ENCODE measurements at places on chromosomes 11 and 22.

- peaks cover 8% of the 10 kb centered on the region for H3K27me3 ChIP-seq
- H3K27ac ChIP-seq: no peak overlapping the region
- no peaks in the 10 kb centered on the region for H3K36me3 ChIP-seq
- H3K4me3 ChIP-seq: no peak overlapping the region
These were observed 621.3 kb downstream of the ETS1 start for GRCh38 chr11:127965939-127966668.

- H3K27me3 ChIP-seq: peaks cover 30% of the 10 kb centered on the region
- no peak for DNase-seq
- no peak overlapping the region for H3K27ac ChIP-seq
- no peaks in the 10 kb centered on the region for H3K36me3 ChIP-seq
These were observed 10.9 kb downstream of the TST start for GRCh38 chr22:37008365-37008764.

- no peak for DNase-seq
- H3K27ac ChIP-seq: no peak overlapping the region
- H3K36me3 ChIP-seq: peaks cover 24% of the 10 kb centered on the region
- H3K4me1 ChIP-seq: peaks cover 21% of the 10 kb centered on the region
- peak overlapping the region; percentile 84 for H3K4me3 ChIP-seq
These were observed 1.6 kb downstream of the CAPN1 start for GRCh38 chr11:65183201-65183891.

DNA sequence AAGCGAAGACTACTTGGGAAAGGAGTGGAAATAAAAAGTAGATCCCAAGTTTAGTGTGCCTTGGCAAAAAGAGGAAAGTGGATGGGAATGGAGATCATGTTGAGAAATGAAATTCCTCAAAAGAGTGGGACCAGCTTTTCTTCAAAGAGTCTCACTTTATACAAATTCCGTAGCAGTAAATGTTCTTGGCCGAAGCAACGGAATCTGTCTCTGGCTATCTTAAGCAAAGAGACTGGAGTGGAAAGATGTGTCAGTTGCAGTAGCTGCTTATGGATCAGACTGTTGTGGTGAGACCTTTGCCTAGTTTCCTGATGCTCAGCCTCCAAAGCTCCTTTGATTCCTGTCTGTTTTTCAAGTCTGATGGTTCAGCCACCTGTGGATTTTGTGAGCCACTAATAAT, 73.6 kb downstream of the CSTPP1 start:
- no peaks in the 10 kb centered on the region for H3K4me1 ChIP-seq
- DNase-seq: no peak
- H3K27ac ChIP-seq: no peak overlapping the region
- H3K36me3 ChIP-seq: no peaks in the 10 kb centered on the region
- no peak overlapping the region for H3K4me3 ChIP-seq
- no peaks in the 10 kb centered on the region for H3K27me3 ChIP-seq

DNA sequence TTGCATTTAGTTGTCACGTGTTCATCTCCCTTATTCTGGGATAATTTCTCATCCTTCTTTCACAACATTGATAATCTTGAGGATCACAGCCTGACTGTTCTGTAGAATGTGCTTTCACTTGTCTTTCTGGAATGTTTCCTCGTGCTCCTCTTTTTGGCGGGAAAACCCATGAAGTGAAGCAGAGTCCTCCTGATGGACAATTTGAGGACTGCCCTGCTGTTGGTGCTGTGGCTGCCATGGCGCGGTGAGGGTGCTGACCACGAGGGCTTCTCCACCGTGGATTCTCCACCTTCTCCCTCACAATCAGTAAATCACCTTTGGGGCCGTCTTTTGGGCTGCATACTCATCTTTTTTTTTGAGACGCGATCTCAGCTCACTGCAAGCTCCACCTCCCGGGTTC, 946.9 kb downstream of the BRD1 start:
- H3K36me3 ChIP-seq: no peaks in the 10 kb centered on the region
- no peak for DNase-seq
- no peak overlapping the region for H3K27ac ChIP-seq

All from activated CD4-positive, alpha-beta T cell treated with anti-CD3 and anti-CD28 coated beads, Interleukin-2, amount 10 ng/mL, durations not matched to agents 7 days and 5 days (primary cell).